ENCODE measurements at places on chromosomes 4 and X.
A peak's percentile ranks its signal among the peaks of the same experiment; 100 is the strongest.

GRCh38 chrX:2717312-2717711, 26.2 kb downstream of the CD99 start:
- no peak for DNase-seq

DNA sequence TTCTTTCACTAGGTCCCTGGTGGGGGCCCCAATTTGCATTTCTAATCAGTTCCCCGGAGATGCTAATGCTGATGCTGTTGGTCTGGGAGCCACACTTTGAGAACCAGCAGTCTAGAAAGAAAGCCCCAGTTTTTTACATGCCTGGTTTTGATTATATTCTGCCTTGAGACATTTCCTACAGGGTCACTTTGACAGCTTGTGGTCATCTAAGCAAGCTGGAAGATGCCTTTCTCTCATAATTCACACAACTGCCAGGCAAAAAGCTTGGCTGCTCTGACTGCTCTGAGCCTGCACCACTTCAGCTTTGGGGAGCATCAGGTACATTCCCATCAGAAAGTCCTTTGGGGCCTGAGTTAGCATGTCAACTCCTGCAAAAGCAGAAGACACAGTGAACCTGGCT, 5.9 kb upstream of the PLAC1 start:
- no peak for DNase-seq

DNA sequence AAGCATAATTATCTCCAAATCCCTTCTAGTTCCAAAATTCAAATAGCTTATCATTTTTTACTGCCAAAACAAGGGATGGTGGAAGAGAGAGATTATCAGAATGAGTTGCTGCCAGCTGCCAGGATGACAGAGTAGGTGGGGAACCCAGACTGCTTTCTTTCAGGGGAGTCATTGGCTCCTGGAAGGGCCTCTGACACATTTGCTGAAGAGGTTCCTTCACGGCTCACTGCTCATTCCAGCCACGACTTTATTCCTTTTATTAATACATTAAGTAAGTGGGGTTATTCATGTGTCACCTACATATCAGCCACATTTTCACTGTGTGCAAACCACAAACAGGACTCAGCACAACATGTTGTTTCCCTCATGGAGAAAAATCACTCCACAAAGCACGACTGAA, 12.7 kb upstream of the SMIM43 start:
- DNase-seq: no peak

DNA sequence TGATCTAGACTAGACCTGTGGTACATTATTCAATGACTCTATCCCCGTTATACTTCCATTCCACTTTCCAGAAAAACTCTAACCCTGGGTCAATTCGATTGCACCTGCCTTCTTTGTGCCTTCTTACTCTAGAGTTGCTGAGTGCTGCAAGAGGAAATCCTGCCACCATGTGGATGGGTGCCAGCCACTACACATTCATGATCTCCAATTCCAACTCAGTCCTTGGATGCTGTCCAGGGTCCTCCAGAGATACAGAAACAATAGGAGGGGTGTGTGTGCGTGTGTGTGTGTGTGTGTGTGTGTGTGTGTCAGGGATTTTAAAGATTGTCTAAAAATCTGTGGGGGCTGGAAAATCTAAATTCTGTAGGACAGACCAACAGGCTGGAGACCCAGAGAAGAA, 42.9 kb upstream of the INTS6L start:
- peak; percentile 25 for DNase-seq

DNA sequence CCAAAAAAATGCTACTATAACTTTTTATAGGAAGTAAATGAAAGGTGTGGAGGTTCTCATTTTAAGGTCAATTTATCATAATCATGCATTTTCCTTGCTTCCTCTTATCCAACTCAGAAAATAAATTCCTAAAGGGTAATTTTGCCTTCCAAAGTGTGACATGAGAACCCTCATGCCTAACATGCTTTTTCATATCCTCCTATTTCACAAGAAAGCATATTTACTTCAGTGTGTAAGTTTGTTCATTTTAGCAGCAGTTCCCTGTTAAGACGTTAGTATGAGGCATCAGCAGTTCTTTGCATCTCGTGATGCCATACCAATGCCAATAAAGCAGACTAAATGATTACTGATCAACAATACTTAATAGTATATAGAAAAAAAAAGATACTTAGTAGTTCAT, 18.4 kb downstream of the WDFY3 start:
- no peak for DNase-seq

DNA sequence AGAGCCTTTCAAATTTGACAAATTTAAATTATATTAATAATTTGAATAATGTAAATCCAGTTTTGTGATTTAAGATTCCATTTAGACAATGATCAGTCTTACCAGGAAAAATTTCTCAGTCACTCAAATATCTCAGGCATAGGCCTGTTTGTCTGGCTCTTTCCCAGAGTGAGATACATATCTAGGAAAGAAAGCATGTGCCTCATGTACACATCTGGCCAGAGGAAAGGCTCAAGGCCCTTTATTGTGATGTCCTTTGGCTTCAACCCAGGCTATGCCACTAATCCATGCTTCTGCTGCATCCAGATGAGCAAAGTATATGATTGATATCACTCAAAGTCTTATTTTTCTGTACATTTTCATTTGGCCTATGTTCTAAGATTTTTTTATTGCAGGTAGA, 473.3 kb upstream of the ADGRL3 start:
- DNase-seq: no peak

DNA sequence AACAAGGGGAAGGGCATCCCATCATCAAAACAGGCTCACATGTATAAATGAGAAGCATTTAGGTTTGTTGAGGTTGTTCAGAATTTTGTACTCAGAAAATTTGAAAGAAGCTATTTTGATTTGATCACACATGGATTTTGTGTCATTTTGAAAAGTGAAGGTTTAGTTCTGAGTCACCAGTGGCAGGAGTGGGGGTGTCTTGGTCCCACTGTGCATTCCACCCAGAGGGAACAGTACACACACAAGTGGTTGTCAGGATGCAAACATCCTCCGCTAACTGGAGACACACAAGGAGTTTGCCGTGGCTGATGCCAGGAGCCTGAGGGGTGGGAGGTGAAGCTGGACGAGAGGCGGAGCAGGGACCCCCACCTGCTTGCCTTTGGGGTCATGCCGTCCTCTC, 198.2 kb upstream of the PSAPL1 start:
- DNase-seq: no peak

GRCh38 chrX:80807606-80807991, 2.1 kb downstream of the BRWD3 start:
- no peak for DNase-seq

- DNase-seq: no peak
These were observed 1120.2 kb downstream of the ARAP2 start for GRCh38 chr4:35124106-35124505.

- DNase-seq: no peak
These were observed 14.9 kb upstream of the PDE5A start for GRCh38 chr4:119643306-119644042.

- no peak for DNase-seq
These were observed 17.1 kb upstream of the PBDC1 start for GRCh38 chrX:76155786-76156185.

DNA sequence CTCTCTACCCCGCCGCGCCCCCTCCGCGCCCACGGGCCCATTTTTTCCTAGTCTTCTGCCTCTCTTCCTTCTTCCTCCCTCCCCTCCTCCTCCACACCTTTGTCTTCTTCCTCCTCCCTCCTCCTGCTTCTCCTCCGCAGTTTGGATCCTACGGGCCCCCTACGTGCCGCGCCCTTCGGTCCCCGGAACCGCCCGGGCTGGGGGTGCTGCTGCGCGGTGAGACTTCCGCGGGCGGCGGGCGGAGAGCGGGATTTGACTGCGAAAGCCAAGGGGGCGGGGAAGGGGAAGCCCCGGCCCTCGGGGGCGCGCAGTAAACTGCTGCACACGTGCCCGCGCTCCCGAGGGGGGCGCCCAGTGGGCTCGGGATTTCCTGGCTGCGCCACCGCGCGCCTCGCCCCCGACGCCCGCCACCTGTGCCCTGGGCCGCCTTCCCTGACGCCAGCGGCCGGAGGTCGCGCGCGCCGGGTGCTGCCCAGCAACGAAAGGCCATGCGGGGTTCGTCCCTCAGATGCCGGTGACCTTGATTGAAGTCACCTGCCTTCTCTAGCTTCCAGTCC, 3.3 kb upstream of the NKX3-2 start:
- DNase-seq: peak; percentile 66

All from activated naive CD8-positive, alpha-beta T cell treated with anti-CD3 and anti-CD28 coated beads, Interleukin-2, amount 10 ng/mL, durations not matched to agents 7 days and 5 days (primary cell).